Activated naive CD4-positive, alpha-beta T cell (primary cell): ENCODE measurements at places on chromosomes 2 and 18.

DNA sequence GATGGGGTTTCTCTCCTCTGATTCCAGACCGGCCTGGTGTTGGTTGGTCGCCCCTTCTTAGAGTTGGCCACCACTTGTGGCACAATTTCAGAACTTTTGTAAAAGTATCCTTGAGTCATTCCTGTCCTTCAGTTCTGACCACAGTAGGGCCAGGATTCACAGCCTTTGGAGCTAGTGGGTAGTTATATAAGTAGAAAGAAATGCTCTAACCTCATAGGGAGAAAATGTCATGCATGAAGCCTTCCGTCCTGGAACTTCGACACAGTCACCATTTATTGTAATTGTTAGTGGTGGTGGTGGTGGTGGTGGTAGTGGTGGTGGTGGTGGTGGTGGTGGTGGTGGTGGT lies 65.4 kb downstream of the EPAS1 start:
- no peak for DNase-seq

DNA sequence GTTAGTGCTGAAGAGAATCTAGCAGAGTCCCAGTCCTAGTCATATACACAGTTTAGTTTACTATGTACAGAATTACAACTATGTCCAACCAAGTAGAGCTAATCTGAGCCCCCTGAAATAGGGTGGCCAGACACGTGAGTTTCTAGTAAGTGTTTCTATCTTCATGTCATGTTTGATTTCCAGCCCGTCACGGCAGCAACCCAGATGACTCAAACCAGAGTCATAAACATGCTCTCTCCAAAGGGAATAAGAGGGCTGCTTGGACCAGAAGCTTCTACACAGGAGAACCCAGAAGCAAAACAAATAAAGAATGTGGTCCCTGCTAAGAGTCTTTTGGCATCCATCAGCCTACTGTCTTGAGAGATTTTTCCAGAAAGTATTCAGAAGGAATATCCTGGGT lies 64.9 kb upstream of the WIPF1 start:
- no peak for DNase-seq

DNA sequence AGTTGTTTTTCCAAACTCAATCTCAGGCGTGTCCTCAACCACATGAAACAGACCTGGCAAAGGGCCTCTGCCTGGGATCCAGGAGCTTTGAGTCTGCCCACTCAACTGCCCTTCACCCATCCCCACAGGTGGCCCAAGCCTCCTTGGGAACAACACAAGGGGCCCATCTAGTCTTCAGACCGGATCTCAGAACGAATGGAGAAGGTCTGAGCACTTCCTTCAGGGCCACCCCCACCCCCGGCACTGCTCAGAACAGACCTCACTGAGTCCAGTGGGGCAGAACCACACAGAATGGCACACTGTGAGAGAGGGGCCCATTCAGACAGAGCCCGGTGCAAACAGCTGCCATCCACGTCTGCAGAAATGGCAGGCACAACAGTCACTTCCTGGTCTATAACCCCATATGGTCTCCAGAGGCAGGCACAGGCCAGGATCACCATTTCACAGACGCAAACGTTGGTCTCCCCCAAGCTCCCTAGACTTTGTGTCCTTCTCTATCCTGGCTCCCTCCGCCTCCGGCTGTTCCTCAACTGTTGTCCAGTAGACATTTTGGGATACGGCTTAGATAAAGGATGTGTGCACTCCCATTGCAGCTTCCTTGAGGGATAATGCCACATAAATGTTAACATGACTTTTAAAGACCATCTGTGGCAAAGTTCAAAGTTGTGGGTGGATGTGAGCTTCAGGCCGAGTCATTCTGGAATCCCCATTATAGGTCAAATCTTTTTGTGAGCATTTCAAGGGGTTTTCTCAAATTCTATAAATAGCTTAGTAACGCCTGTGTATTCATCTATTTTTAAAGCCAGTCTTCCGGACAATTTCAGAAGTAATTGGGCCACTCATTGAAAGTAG lies 149.7 kb downstream of the SMAD7 start:
- DNase-seq: no peak

GRCh38 chr18:55455938-55456337 lies 132.1 kb downstream of the TCF4 start:
- DNase-seq: no peak

DNA sequence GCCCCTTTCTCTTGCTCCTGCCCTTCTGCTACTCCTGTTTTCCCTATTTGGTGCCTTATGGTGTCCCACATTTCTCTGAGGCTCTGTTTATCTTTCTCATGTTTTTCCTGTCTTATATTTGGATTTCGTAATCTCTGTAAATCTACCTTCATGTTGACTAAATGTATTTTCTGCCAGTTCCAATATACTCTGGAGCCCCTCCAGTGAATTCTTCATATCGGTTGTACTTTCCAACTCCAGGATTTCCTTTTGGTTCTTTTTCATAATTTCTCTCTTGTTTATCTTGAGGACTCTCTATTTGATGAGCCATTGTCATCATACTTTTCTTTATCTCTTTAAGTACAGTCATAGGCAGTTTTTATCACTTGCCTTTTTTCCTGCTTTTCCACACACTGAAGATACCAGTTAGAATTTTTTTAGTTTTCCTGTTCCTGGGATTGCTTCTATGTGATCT lies 19.1 kb downstream of the SCLY start:
- no peak for DNase-seq
